HT-29 (cell line): ENCODE measurements at places on chromosomes 7 and 10.
A peak's percentile ranks its signal among the peaks of the same experiment; 100 is the strongest.

DNA sequence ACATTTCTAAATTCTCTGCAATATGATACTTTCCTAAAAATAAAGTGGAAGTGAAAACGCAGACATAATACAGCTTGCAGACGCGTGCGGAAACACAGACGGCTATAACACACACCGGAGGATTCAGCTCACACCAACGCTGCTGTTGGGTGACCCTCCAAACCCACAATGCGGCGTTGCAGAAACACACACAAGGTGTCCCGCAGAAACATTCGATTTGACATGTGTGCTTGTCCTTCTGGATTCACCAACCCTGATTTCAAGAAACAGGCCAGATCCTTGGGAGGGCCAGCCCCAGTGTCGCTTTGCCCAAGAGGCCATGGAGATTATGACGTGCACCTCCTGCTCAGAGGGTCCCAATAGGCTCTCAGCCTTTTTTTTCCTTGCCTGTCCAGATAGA lies 136.7 kb upstream of the TCERG1L start:
- no peak for DNase-seq

DNA sequence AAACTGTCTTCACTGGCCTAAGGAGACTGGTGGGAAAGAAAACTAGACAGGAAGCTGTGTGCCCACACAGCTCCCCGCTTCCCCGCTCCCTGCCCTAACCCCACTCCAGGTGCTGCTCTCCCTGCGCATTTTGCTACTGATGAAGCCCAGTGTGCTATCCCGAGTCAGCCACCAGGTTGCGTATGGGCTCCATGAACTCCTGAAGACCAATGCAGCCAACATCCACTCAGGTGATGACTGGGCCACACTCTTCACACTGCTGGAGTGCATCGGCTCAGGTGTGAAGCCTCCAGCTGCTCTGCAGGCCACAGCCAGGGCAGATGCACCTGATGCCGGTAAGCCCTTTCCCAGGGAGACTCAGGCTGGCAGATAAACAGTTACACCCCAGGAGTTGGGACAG lies 20.3 kb upstream of the NFKB2 start:
- no peak for DNase-seq

GRCh38 chr7:27704422-27705199 lies 35.4 kb upstream of the TAX1BP1 start:
- no peak for DNase-seq

- no peak for DNase-seq
These were observed 13.7 kb upstream of the ARID5B start for GRCh38 chr10:61887772-61888171.

GRCh38 chr7:150580638-150581394 lies 13.6 kb downstream of the GIMAP4 start:
- peak; percentile 47 for DNase-seq

DNA sequence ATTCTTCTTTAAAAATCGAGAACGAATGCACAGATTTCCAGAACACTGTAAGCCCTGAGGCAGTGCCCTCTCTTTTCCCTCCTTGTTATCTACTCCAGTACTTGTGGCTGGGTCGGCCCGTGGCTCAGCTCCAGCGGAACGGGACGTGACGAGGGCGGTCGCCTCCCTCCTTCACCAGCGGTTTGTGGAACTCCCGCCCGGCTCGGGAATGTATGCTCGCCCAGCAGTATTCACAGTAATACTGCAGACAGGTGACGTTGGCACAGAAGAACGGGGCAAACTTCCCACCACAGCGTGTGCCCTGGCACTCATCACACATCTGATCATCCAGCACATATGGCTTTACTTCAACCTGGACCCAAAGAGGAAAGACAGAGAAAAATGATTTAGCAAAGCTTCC lies 128.5 kb downstream of the BTAF1 start:
- peak; percentile 81 for DNase-seq

GRCh38 chr7:81333004-81333403 lies 414.2 kb upstream of the SEMA3C start:
- DNase-seq: no peak

GRCh38 chr7:92813390-92814024 lies 22.9 kb downstream of the CDK6 start:
- DNase-seq: no peak

- no peak for DNase-seq
These were observed 128.9 kb downstream of the DGKI start for GRCh38 chr7:137717811-137718271.

GRCh38 chr10:126523071-126523470 lies 134.8 kb upstream of the ADAM12 start:
- DNase-seq: no peak

DNA sequence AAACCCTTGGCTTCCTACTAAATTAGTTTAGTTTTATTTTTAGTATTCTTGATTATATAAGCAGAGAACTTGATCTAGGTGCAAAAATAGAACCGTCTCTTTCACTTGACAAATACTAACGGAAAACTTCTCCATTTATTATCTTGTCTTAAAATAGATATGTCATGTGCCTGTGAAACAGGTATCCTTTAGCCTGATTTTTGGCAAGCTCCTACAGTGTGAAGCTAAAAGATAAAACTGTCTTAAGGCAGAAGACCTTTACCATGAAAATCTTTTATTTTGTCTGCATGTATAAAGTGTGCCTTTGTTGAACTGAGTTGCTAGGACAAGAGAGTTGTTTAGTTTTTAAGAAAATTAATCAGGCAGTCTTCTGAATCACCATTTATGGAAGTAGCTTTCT lies 90.6 kb downstream of the CYP51A1 start:
- DNase-seq: no peak

- DNase-seq: no peak
These were observed 559.4 kb downstream of the SUGCT start for GRCh38 chr7:40694026-40694809.

DNA sequence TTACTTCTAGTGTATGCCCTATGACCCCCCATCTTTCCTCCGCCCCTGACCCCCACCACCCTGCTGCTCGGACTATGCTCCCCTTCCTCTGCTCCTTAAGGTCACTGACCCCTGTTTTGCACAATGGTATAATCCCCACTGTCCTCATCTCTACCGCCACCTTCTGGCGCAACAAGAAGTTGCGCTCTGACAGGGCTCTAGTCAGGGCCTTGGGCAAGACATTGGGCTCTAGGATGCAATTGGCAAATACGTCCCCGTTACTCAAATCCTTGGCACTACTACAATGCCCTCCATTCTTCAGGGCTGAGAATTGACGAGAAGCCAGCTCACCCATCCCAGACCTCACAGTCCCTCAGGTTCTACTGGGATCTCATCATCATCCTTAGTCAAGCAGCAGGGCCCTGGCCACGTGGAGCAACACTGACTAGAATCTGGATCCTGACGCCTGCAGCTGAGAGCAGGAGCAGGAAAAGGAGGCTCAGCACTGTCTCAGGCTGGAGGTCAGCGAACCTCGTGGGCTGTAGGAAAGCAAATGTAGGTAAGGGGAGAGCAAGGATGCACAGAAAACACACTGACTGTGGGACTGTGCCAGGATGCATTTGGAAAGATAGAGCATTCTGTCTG lies 10.6 kb downstream of the LRIT2 start:
- peak; percentile 23 for DNase-seq

- peak; percentile 58 for DNase-seq
These were observed 293.2 kb upstream of the NFE2L3 start for GRCh38 chr7:25858525-25859411.
